Fibroblast of skin of left biceps (primary cell): ENCODE measurements at places on chromosomes 12 and 14.

GRCh38 chr14:69713993-69714679 is 52.8 kb upstream of the SRSF5 start:
- DNase-seq = no peak

GRCh38 chr12:108884116-108885012 is 4.5 kb downstream of the DAO start:
- DNase-seq = no peak

DNA sequence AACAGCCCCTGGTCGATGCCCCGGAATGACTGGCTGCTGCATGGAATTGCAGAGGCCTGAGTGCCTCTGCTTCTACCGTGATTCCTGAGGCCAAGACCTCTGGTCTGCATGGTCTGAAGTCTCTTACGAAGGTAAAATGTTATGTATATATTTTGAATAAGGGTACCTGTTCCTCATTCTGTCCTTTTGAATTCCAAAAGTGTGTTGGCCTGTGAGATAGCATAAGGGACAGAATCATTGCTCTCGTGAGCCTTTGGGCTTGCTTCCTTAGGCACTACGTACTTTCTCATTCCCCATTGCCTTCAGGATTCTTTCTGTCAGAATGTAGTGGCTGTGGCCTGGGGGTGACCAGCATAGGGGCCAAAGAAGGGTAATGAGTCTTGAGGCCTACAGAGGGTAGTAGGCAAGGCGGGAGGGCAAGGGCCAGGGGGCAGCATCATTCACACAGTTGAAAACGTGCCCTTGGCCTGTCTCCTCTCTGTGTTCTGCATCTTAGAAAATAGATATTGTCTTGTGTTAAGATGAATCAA is 19.5 kb downstream of the TRAF3 start:
- DNase-seq = no peak

DNA sequence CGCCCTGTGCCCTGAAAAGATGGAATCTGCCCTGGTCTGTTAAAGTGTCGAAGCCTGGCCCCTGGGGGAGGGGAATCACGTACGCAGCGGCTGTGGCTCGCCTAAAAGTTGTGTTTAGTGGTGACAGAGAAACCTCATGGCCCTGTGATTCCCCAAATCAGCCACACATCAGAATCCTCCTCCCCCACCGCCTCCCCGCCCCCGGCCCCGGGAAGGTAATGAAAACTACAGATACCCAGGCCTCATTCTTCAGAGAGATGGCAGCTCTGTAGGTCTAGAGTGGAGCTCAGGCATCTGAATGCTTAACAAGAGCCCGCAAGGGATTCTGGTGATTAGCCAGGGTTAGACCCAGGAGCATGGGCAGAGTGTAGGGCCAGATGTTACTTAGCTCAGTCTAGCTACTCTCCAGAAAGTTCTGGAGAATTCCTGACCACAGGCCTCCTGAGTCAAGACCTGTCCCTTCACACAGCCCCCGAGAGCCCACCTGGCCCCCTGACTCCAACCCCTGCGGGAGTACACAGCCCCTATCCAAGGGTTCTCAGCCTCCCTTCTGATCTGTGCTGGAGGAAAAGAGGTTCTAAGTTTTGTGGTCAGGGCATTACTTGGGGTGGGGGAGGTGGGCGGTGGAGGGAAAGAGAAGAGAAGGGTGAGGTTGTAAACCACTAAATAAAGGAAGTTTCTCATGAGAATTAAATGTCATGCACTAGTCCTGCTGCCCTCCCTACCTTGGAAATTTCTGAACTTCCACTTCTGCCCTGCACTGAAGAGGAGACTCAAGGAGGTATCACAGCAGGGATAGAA is 114.8 kb downstream of the PLXNC1 start:
- DNase-seq = no peak

GRCh38 chr14:98070536-98070935 is 1201.5 kb downstream of the BCL11B start:
- DNase-seq = no peak

- no peak for DNase-seq
These were observed 176.1 kb upstream of the SLC38A2 start for GRCh38 chr12:46548605-46549071.
